ENCODE measurements at places on chromosomes 6 and 20. TPM values are rescaled to one million over a fixed set of nuclear protein-coding genes. Genes with fewer than 3 reads are reported as not detected.

- DNase-seq, result no peak
Measured at GRCh38 chr6:20105838-20106237, 106.4 kb downstream of the MBOAT1 start.

The RAB44 gene
- not detected for polyA plus RNA-seq

- no peak for DNase-seq
Measured at GRCh38 chr6:19571176-19571575, 266.0 kb upstream of the ID4 start.

The BRPF3 gene
- polyA plus RNA-seq, result 8.4 TPM

- no peak for DNase-seq
Measured at GRCh38 chr6:22146931-22147701, 149.7 kb downstream of the PRL start.

GRCh38 chr20:19000078-19000477 is 186.5 kb downstream of the SCP2D1 start:
- no peak for DNase-seq

The ARMC12 gene
- 0.26 TPM for polyA plus RNA-seq

DNA sequence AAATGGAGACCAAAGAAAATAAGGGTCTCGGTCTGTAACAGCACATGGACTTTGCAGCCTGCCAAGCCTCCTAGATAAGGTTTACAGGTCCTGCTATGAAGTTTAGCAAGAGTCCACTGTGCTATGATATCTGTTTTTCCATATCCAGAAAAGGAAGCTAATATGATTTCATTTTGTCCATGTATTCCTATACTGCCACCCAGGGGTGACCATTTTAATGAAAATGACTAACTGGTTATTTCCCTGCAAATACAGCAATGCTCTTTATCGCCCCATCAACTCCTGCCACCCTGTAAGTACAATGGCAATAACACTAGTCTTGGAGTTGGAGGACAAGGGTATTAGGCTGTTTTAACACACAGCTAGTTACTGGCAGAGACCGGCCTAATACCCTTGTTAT is 115.2 kb upstream of the GLP1R start:
- no peak for DNase-seq

DNA sequence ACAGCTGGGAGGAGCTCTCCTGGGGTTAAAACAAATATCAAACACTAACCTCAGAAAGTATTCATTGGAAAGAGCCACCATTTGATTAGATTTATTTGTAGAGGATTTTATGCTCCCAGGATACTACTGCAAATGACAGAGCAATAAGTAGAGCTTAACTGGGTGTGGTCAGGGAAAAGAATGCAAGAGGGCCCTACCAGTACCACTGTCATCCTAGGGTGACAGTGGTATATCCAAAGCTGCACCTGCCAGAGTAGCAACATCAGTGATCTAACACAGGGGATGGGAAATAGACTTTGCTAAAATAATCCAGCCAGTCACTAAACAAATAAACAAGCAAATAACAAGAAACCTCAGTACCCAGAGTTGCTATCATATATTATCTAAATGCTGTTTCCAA is 29.7 kb downstream of the ERGIC3 start:
- no peak for DNase-seq

The TPD52L1 gene
- polyA plus RNA-seq, result 0.18 TPM

The HLA-DMB gene
- polyA plus RNA-seq, result 25.6 TPM

The STX11 gene
- polyA plus RNA-seq, result 16.7 TPM

GRCh38 chr20:14657266-14658005 is 320.0 kb upstream of the FLRT3 start:
- no peak for DNase-seq

GRCh38 chr6:38687043-38687353 is 15.9 kb downstream of the GLO1 start:
- no peak for DNase-seq
